ENCODE measurements at places on chromosomes 1 and 21. TPM values are rescaled to one million over a fixed set of nuclear protein-coding genes. Genes with fewer than 3 reads are reported as not detected.

- no peak for DNase-seq
These were observed 23.7 kb upstream of the PEX19 start for GRCh38 chr1:160308451-160309184.

- no peak for DNase-seq
These were observed 27.6 kb upstream of the HUNK start for GRCh38 chr21:31845151-31845729.

GRCh38 chr1:169844941-169845608 is 48.6 kb downstream of the SCYL3 start:
- no peak for DNase-seq

DNA sequence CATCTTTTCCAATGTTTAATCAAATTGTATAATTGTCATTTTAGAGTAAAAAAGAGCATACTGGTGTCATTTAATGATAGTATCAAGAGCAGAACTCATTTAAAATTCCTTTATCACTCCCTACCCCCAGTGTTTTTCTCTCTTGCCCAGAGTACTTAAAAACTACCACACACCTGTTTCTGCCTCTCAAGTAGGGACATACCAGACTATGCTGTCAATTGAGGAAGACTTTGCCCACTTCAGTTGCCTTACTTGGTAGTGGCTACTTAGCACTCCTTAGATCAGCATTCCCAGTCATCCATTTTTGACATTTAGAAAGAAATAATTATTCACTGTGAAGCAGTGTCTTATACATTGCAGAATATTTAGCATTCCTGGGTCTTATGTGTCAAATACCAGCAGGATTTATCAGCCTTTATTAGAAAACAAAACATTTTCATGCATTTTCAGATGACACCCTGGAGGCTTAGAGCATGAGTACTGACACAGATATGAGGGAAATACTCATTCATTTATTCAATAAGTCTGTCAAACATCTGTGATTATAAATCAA is 127.5 kb upstream of the RGS1 start:
- DNase-seq, result no peak

GRCh38 chr1:22139066-22139594 is 3.8 kb downstream of the WNT4 start:
- no peak for DNase-seq

DNA sequence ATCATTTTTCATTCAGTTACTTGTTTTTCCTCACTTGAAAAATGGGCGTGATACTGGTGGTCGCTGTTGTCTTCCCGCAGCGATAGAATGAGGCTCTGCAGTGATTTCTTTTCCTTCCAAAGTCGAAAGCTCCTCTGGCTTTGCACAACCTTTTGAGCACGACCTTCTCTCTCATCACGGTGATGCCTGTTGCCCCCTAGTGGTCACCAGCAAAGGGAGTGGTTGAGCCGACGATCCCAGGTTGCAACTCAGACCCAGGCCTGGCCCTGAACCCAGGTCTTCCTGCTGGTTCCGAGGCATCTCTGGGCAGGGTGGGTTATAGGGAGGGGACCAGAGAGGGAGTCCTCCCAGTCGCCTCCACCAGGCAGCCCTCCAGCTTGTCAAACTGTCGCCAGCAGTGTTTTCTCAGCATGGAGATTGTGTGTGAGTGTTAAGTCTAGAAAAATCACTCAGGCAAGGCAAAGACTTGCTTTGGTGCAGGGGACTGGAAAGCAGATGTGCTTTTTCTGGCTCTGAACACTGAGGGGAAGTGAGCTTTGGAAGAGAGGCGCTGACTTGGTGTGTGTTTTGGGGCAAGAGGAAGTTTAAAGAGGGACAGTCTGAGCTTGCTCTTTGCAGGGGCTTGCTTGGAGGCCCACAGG is 285.3 kb downstream of the CAMTA1 start:
- DNase-seq, result peak; percentile 60

DNA sequence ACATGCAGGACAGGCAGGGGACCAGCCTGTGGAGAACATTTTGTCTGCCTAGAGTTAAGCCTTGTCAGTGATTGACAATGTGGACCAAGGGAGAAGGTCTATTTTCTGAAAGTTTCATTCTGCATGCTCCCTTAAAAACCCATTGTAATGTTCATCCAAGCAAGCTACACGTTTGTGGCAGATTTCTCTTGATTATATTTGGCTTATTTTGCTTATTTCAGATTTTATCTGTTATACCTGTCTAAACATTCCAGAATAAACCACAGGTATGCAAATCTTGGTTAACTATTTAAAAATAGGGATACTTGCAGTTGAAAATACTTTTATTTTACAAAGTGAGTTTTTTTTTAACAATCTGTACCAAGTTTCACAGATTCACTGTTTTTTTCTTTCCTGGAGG is 78.2 kb upstream of the F3 start:
- no peak for DNase-seq

The NCAM2 gene
- not detected for total RNA-seq

Data from activated T-cell treated with anti-CD3 and anti-CD28 coated beads, Interleukin-2, amount 50 U/mL, for 72 hours (primary cell).